ENCODE measurements at places on chromosomes 6 and 20.

DNA sequence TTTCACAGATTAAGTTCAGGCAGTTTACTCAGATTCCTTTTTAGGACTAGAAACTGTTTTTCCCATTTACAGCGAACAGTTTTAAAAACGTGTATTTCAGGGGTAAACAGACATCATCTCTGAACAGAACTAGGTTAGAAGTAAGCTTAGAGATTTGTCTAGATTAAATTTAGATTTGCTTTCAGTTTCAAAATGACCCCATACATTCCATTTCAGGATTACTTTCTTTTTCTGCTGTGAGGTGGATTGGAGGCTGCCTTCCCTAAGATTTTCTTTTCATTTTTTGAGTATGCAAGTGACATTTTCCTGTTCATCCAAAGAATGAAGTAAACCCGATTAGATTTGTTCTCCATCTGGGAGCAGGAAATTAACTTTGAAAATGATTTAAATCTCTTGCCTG is 747.2 kb downstream of the KHDRBS2 start:
- DNase-seq: no peak

- no peak for DNase-seq
Observed at GRCh38 chr6:167548451-167548850, 223.6 kb downstream of the TTLL2 start.

DNA sequence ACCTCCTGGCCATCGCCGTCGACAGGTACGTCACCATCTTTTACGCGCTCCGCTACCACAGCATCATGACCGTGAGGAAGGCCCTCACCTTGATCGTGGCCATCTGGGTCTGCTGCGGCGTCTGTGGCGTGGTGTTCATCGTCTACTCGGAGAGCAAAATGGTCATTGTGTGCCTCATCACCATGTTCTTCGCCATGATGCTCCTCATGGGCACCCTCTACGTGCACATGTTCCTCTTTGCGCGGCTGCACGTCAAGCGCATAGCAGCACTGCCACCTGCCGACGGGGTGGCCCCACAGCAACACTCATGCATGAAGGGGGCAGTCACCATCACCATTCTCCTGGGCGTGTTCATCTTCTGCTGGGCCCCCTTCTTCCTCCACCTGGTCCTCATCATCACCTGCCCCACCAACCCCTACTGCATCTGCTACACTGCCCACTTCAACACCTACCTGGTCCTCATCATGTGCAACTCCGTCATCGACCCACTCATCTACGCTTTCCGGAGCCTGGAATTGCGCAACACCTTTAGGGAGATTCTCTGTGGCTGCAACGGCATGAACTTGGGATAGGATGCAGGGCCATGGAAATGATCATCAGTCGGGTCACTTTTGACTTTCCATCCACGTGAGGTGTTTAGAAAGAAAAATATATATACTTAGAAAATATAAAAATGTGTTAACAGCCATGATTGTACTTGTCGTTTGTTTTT is 868 bp downstream of the MC3R start:
- no peak for DNase-seq

DNA sequence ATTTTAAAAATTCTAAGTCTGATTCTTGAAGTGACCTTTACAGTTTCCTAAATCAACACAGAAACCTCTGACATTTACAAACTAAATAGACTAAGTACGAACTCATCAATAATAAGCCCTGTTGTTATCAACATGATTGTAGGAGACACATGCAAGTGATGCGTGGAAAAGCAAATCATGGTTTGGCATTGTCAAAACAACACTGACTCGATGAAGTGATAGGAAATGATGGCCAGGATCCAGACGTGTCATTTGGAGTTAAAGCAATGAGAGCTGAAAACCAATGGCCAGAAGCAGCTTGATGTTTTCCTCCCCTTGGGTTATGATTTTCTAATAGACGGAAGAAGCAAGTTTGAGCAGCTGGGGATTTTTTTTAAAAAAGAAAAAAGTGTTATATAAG is 117.4 kb upstream of the FAM184A start:
- DNase-seq: no peak

DNA sequence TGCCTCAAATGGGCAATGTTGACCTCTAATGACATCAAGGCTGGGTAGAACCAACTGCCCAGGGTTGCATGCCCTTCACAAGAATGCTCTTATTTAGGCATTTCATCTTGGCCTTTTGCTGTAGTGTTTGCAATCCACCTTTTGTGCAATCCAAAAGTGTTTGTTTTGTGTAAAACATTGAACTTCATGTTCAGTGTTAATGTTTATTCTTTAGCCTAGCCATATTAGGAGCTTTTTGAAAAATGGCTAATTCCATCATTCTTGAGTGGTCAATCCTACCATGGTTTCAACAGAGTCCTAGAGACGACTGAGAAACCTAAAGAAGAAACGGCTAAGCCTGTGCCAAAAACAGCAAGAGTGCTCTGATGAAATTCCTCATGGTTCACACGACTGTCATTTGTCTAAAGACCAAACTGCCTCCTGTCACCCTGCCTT is 279.6 kb upstream of the PRDM1 start:
- DNase-seq: no peak

- DNase-seq: no peak
Observed at GRCh38 chr6:119200512-119201175, 122.2 kb upstream of the FAM184A start.

DNA sequence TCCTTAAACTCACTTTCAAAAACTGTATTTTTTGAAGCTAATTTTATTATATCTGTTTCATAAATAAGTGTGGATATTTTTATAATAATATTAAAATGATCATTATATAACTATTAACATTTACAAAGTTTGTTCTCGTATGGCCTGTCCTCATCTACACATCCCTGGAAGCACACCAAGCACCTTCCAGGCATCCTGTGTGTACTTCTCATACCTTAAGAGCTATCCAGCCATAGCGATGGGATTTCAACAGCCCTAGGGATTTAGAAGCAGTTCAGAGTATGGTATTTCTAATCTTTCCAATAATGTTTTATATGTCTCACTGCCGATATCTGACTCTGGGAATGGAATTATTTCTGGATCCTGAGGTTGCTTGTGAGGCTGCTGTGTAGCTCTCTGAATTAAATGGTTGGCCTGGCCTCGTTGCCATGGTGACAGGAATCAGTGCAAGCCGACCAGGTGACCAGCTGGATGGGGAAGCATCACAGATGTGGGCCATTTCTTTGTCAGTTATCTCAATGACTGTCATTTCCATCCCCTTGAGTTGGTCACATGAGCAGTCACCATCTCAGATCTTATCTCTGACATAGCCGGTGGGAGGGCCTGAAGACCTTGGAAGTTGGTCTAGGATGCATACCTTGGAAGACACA is 265.2 kb upstream of the RIN2 start:
- no peak for DNase-seq

- DNase-seq: no peak
Observed at GRCh38 chr20:2697768-2698167, 5.2 kb downstream of the EBF4 start.

GRCh38 chr6:114998492-114998891 is 655.7 kb upstream of the HS3ST5 start:
- DNase-seq: no peak

DNA sequence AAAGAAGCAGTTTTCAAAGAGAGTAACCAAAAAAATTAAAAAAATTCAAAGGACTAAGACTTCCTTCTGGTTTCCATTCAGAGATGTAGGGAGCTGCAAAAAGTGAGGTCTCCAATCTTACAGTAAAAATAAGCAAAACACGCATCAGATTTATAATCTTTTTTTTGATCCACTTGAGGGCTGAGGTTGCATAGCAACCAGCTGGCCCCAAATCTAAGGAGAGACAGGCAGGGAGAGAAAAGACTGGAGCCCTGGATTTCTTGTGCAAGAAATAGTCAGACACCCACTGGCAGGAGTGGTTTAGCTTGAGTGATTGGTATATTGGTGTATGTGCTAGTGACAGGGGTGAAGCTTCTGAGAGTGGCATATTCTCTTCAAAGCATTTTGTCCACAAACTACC is 135.9 kb upstream of the FUT9 start:
- no peak for DNase-seq

GRCh38 chr20:31740208-31740607 is 1.1 kb downstream of the TPX2 start:
- DNase-seq: no peak

DNA sequence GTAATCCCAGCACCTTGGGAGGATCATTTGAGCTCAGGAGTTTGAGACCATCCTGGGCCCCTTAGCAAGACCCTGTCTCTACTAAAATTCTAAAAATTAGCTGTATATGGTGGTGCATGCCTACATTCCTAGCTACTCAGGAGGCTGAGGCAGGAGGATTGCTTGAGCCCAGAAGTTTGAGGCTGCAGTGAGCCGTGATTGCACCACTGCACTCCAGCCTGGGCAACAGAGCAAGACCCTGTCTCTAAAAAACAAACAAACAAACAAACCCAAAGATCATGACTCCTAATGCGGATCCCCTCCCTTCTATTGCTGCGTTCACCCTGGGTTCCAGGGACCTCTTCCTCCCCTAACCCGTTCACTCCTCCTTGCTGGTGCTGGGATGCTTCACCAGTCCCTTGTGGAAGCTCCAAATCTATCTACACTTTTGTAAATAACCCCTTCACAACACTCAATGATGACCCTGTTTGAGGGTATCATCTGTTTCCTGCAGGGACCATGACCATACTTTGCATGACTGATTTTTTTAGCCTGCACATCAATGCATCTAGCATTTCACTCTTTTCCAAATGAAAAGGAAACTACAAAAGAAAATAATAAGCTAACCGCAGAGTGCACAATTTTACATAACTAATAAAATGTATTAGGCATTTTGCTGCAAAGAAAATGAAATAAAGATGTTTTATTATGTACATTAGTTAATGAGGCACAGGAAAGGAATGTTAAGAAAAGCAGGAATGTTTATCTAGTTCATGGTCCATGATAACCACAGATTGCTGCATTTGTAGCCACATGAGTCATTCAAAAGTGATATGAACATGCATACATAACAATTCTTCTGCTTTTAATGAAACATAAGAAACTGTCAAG is 30.5 kb upstream of the IPCEF1 start:
- DNase-seq: no peak

GRCh38 chr6:144231721-144232120 is 53.4 kb upstream of the UTRN start:
- no peak for DNase-seq

GRCh38 chr20:45044601-45045000 is 56.3 kb downstream of the KCNS1 start:
- no peak for DNase-seq

- DNase-seq: no peak
Observed at GRCh38 chr6:11869672-11870340, 91.2 kb upstream of the ADTRP start.

- DNase-seq: no peak
Observed at GRCh38 chr6:150788089-150788488, 77.4 kb upstream of the MTHFD1L start.

GRCh38 chr6:149168968-149169367 is 148.5 kb upstream of the TAB2 start:
- no peak for DNase-seq

- no peak for DNase-seq
Observed at GRCh38 chr6:49326347-49326746, 136.7 kb downstream of the MMUT start.

GRCh38 chr20:20573797-20574196 is 138.6 kb downstream of the RALGAPA2 start:
- DNase-seq: no peak

DNA sequence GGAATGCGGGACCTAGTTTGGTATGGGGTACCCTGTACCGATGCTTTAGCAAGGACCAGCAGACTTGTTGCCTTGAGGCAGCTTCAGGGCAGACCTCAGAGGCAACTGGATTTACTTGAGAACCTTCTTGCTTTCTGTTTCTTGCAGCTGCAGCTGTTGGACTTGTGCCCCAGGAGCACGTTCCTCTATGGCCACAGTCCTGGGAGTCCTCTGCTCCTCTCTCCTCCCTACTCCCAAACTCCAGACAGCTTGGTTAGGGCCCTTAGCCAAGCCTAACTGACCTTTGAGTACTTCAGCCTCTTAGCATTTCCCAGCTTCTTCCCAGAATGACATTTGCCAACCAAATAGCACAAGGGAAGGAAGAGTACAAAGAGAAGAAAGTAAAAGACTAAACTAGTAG is 34.7 kb downstream of the GHRH start:
- no peak for DNase-seq

GRCh38 chr20:62227591-62227976 is 7.5 kb upstream of the HRH3 start:
- DNase-seq: no peak

DNA sequence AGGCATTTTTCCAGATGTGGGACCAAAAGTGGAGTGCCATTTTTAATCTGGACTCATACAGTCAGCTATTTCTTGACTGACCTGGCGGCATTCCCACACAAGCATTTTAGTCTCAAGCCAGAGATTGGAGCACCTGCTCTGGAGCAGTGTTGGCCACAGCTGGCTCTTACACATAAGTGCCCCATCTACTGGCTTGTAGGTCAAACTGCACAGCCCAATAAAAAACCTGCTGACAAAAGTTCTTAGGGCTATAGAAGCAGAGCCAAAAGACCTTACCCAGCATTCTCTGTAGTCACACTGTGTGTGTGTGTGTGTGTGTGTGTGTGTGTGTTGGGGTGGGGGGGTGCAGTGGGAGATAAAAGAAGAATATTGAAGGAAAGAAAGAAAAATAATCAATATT is 38.6 kb upstream of the SENP6 start:
- no peak for DNase-seq

DNA sequence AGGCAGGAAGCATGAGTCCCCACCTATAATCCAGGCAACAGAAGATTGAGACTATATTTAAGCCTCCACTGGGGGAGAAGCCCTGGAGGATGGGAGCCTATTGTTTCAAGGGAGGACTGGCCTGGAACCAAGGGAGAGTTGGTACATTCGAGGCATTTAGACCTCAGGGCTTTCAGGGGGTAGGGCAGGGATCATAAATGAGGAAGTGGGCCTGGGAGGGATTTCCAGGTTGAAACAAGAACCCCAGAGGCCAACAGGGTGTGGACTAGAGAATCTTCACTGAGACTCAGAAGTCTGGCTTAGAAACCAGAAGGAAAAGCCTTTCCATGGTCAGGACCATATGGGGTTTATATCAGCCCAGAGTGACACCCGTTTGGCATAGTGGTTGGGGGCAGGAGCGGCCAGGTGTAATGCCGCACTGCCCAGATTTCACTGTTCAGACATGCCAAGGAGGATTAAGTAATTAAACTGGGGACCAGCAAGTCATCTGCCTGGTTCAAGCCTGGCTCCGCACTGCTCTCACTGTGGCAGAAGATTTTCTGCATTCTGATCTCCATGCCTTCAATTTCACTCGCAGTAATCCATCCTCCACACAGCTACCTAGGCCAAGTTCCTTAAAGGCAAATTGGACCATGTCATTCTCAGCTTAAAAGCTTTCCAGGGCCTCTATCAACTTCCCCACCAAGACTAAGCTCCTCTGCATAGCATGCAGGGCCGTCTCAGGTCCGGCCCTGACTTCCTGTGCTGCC is 17.8 kb downstream of the LRFN2 start:
- DNase-seq: no peak

- DNase-seq: no peak
Observed at GRCh38 chr20:40280616-40281015, 408.4 kb downstream of the MAFB start.

DNA sequence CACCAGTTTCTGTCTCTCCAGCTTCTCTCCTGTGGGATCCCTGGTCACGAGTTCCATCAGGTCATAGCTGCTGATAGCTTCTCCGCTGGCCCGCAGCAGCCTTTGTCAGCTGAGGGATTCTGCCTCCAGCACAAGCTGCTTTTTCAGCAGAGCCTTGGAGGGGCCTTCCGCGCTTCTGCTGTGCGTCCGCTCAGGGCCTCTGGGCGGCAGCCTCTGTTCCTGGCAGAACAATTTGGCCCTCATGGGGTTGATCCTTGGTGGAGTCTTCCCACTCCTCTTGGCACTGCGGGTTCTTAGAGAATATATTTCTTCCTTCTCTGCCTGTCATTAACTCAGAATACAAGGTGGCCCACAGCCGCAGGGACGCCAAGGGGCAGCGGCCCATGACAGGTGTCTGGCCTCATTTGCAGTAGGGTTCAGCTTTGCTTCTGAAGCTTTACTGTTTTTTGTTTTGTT is 158.8 kb downstream of the DTNBP1 start:
- DNase-seq: no peak
